ENCODE measurements at places on chromosomes 2 and 18. TPM values are rescaled to one million over a fixed set of nuclear protein-coding genes. Genes with fewer than 3 reads are reported as not detected.
A peak's percentile ranks its signal among the peaks of the same experiment; 100 is the strongest.

The EPB41L3 gene
- 39.3 TPM for total RNA-seq

GRCh38 chr18:44246001-44246400 is 434.7 kb upstream of the SETBP1 start:
- DNase-seq, result no peak

- DNase-seq, result no peak
Observed at GRCh38 chr2:16973586-16974286, 308.1 kb upstream of the CYRIA start.

GRCh38 chr2:231928901-231929725 is 2.9 kb upstream of the NPPC start:
- peak; percentile 15 for DNase-seq

All from stomach (tissue), 19 donors.